ENCODE measurements at places on chromosomes 2 and 18. TPM values are rescaled to one million over a fixed set of nuclear protein-coding genes. Genes with fewer than 3 reads are reported as not detected.

Gene RBM43
- 1.7 TPM for total RNA-seq

DNA sequence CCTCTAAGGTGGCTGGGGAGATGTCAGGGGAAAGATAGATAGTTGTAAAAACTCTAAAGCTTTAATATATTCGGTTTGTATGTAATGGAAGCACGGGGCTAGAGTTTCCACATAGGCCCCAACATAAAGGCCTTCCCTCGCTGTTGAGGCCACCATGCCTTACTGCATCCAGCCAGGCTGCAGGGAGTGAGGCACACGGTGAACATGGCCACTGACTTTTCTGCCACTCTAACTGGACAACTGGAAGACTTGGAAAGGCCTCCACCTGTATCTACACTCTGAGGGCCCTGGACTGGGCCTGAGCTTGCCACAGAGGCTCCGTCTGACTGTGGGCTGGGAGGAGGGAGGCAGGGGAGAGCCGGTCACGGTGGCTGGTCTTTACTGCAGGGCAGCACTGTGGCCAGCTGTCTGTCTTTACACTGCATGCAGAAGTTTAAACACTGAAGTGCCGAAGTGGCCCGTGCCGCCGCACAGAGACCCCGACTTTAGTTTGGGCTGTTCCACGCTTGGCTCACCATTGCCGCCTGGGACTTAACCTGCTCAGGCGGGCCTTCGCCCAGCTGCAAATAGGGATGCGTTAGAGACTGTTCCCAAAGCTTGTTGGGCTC is 66.7 kb downstream of the EMILIN2 start:
- no peak for DNase-seq

- no peak for DNase-seq
Observed at GRCh38 chr2:112024896-112025491, 30.1 kb upstream of the TMEM87B start.

Gene AQP12B
- not detected for total RNA-seq
